Suppressor macrophage treated with lipopolysaccharide for 4 hours (primary cell): ENCODE measurements at places on chromosomes 16 and 17.

- peak; percentile 98 for DNase-seq
Measured at GRCh38 chr17:31596382-31597323, 205.2 kb downstream of the RAB11FIP4 start.

- no peak for DNase-seq
Measured at GRCh38 chr17:40487371-40488020, 13.9 kb downstream of the TNS4 start.

- DNase-seq = peak; percentile 89
Measured at GRCh38 chr16:19502395-19503131, 19.3 kb downstream of the GDE1 start.

GRCh38 chr17:72403713-72404209, 282.9 kb downstream of the SOX9 start:
- DNase-seq = no peak

- peak; percentile 90 for DNase-seq
Measured at GRCh38 chr16:81076566-81077075, 417 bp downstream of the C16orf46 start.

DNA sequence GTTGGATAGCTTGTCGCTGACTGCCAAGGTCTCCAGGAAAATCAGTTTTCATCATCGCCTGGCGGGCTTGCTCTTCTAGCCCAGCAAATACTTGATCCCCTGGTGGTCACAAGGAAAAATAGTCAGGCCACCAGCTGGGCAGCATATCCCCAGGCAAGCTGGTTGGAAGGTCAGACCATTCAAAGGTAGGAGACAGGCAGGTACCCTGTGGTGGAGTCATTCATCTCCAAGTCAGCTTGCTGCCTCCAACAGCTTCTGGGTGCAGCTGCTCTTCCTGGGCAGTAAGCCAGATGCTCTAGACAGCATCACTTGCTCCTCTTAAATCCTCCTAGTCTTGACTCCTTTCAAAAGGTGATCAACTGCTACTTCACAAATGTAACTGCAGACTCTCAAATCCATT, 16.0 kb downstream of the ZNF821 start:
- DNase-seq = no peak

DNA sequence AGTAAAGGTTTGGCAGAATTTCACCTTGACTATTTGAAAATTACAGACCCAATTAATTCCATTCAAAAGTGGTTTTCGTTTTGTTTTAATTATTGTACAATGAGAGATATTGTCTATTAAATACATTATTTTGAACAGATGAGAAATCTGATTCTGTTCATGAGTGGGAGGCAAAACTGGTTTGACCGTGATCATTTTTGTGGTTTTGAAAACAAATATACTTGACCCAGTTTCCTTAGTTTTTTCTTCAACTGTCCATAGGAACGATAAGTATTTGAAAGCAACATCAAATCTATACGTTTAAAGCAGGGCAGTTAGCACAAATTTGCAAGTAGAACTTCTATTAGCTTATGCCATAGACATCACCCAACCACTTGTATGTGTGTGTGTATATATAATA, 72.6 kb downstream of the CDK12 start:
- no peak for DNase-seq

DNA sequence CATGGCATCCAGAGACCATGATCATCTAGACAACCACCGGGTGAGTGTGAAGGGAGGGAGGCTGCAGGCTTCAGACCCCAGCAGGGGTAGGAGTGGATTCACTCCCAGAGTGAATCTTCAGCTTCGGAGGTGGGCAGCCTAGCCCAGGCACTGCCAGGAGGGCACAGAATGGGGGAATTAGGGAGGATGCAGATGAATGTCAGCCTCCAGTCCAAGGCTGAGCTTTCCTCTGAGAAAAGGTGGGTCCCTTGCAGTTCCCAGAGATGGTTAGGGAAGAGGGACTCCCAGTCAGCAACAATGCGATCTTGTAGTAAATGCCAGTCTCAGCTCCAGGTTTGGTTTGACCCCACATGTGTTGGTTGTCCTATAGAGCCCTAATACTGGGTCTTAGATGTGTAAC, 36.7 kb upstream of the POLR3E start:
- no peak for DNase-seq
